NCI-H1694 treated with DMSO at 0.1 percent for 48 hours (cell line): ENCODE measurements at places on chromosomes 16 and 17.
A peak's percentile ranks its signal among the peaks of the same experiment; 100 is the strongest.

DNA sequence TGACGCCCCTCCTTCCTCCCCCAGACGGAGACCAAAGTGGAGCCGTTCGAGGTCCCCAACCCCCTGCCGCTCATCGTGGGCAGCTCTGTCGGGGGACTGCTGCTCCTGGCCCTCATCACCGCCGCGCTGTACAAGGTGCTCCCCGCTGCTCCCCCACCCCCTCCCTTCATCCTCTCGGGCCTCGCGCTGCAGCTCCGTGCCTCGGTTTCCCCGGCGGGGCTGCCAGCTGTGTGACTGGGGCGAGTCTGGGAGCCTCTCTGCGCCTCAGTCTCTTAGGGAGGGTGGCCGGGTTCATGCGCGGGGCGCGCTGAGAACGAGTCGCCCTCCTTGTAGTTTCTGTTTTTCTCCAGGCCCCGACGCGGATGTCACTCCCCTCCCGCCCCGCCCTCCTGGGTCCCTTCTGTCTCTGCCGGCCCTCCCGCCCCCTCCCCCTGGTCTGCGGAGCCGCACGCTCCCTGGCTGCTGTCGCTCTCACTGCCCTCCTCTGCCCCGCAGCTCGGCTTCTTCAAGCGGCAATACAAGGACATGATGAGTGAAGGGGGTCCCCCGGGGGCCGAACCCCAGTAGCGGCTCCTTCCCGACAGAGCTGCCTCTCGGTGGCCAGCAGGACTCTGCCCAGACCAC lies 23.7 kb upstream of the ITGAX start:
- no peak for DNase-seq

GRCh38 chr17:48314716-48315115 lies 115.3 kb downstream of the SKAP1 start:
- DNase-seq = no peak

GRCh38 chr17:7004398-7005253 lies 7.8 kb upstream of the RNASEK start:
- DNase-seq = peak; percentile 80

- DNase-seq = no peak
Measured at GRCh38 chr16:7408700-7409365, 76.2 kb downstream of the RBFOX1 start.

- DNase-seq = no peak
Measured at GRCh38 chr17:50428831-50429424, 2.9 kb downstream of the ACSF2 start.

DNA sequence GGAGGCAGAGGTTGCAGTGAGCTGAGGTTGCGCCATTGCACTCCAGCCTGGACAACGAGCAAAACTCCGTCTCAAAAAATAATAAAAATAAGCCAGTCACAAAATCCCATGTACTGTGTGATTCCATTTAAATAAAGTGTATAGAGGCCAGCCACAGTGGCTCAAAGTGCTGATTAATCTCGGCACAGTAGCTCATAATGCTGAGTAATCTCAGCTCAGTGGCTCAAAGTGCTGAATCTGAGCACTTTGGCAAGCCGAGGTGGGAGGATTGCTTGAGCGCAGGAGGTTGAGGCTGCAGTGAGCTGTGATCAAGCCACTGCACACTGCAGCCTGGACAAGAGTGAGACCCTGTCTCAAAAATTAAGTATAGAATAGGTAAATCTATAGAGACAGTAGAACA lies 4.9 kb downstream of the TMED6 start:
- no peak for DNase-seq

GRCh38 chr16:70738083-70738977 lies 52.5 kb upstream of the MTSS2 start:
- peak; percentile 39 for DNase-seq

DNA sequence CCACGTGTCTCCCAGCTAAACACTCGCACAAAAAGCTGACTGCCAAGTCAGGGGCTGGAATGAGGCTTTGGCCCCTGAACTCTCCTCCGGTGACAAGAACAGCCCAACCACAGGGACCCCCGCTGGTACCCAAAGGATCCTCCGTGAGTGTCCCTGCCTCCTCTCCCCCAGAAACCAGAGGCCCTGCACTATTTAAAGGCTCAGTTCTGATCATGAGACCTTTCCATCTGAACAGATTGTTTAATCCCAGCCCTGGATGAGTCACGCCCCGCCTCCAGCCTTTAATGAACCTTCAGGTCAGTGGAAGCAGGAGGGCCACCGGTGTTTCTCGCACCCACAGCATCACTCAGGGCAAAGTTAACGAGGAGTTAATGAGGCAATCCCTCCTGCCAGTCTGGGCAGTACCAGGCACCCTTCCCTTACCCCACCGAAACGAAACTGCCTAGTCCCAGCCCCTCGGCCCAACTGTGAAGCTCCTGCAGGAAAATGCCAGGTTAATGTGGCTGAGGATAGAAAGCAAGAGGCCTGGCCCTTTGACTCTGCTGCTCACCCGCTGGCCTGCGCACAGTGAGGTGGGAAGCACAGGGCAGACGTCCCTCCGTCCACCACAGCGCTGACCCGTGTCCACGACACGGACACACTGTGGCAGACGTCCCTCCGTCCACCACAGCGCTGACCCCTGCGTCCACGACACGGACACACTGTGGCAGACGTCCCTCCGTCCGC lies 32.4 kb downstream of the TIMM22 start:
- no peak for DNase-seq

DNA sequence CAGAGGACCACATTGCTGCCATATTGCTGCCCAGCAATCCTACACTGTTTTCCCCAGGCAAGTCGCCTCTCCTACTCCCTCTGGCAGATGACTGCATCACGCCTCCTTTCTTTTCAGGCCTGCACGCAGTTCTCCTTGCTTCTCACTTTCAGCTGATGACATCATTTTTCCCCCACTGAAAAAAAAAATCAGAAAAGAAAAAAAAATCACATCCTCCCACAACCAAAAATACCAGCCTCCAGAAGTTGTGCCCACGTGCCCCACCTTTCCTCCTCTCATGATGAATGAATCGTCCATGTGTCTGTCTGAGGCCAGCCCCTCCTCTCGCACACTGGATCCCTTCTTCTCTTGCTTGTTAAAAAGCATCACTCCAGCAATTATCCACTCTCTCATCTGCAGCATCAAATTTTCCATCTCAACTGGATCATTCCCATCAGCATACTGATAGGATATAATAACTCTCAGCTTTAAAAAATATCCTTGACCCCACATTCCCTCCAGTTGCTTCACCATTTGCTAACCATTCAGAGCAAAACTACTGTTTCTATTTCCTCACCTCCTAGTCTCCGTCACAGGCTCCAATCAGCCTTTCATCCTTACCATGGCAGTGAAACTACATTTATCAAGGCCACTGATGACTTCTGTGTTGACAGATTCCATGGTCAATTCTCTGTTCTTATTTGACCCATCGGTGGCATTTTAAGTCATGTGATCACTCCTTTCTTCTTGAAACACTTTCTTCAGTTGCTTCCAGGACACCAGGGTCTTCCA lies 30.1 kb upstream of the DYNLL2 start:
- DNase-seq = no peak
